AG10803 (cell line): ENCODE measurements at places on chromosomes 11 and 22.

- DNase-seq = no peak
Observed at GRCh38 chr11:95091663-95092180, 2.1 kb downstream of the ENDOD1 start.

GRCh38 chr22:21455334-21456089 lies 11.7 kb upstream of the TMEM191C start:
- no peak for DNase-seq

- DNase-seq = no peak
Observed at GRCh38 chr11:15558513-15559181, 443.9 kb downstream of the INSC start.

DNA sequence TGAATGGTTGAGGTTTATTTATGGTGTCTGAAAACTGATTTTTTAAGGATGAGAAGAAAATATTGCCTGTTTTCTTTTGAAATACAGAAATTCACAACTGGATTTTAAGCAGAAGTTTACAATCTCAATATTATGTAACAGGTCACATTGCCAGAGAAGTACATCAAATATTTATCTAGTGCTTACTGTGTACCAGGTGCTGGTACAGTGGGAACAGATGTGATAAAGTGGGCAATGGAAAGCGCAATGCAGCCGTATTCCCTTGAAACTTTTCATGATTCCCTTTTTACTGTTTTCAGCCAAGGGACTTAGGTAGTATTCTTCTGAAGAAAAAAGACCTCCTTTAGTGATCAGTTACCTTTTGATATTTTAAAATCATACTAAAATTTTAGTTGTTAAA lies 49.6 kb downstream of the TTC17 start:
- DNase-seq = no peak

- peak; percentile 13 for DNase-seq
Observed at GRCh38 chr22:37337204-37337943, 55.1 kb downstream of the CYTH4 start.

- DNase-seq = no peak
Observed at GRCh38 chr11:124380585-124380984, 3.7 kb downstream of the OR8B2 start.

GRCh38 chr11:116731821-116732220 lies 41.0 kb downstream of the BUD13 start:
- DNase-seq = no peak

- DNase-seq = no peak
Observed at GRCh38 chr11:126978165-126978564, 22.4 kb downstream of the KIRREL3 start.

GRCh38 chr22:39598017-39598965 lies 27.7 kb downstream of the CACNA1I start:
- no peak for DNase-seq

DNA sequence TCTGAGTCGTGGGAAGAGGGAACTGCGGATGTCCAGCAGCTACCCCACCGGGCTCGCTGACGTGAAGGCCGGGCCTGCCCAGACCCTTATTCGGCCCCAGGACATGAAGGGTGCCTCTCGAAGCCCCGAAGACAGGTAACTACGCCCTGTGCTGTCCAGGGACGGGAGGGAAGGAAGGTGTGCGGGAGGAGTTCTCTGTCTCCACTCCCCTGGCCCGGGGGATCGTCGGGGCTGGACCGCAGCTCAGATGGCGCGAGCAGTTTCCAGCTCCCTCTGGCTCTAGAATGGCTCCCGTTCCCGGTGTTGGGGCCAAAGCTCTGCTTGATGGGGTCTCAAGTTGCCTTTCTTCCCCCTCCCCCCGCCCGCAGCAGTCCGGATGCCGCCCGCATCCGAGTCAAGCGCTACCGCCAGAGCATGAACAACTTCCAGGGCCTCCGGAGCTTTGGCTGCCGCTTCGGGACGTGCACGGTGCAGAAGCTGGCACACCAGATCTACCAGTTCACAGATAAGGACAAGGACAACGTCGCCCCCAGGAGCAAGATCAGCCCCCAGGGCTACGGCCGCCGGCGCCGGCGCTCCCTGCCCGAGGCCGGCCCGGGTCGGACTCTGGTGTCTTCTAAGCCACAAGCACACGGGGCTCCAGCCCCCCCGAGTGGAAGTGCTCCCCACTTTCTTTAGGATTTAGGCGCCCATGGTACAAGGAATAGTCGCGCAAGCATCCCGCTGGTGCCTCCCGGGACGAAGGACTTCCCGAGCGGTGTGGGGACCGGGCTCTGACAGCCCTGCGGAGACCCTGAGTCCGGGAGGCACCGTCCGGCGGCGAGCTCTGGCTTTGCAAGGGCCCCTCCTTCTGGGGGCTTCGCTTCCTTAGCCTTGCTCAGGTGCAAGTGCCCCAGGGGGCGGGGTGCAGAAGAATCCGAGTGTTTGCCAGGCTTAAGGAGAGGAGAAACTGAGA lies 1.4 kb downstream of the ADM start:
- DNase-seq = peak; percentile 36

DNA sequence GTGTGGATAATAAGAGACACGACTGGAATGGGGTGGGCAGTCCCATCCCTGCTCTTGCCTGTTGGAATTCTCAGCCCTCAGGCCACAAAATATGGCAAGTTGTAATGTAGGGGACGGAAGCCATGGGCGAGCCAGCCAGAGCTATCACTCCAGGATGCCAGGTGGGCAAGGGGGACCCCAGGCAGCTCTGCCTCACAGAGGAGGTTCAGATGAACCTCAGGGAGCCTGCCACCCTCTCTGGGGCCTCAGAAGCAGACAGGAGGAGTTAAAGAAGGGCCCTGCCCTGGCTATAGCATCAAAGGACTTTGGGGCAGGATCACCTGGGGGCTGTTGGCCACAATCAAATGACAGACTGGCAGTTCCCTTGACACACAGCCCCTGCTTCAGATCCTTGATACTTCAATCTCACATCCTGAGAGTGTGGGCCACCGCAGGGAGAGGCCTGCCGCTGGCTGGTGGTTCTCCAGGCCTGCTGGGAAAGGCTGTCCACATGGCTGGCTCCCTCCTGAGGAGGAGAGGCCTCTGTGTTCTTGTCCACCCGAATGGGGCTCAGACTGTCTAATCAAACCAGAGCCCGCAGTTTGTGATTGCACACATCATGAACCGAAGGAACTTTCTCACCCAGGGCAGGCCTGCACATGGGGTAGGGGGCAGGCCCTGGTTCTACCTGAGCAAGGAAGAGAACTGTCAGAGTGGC lies 31.4 kb downstream of the IGLL1 start:
- DNase-seq = no peak

DNA sequence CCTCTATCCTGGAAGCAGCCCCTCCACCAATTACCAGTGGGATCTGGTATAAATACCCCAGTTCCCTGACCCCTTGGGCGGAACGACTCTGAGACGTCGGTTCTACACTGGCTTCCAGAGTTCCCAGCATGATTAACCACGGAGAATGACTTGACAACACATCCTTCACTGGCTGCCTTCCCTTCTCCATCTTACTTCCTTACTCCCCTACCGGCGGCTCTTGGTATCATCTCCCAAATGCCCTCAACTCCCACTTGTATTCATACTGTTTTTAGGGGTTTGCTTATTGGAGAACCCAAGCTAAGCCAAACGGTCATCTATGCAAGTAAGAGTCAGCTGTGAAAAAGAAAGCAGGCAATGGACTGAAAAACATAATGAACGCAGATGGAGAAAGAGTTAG lies 56.1 kb downstream of the APOL3 start:
- DNase-seq = no peak

GRCh38 chr11:1336836-1337646 lies 27.6 kb upstream of the TOLLIP start:
- DNase-seq = no peak

- DNase-seq = no peak
Observed at GRCh38 chr11:57619331-57619730, 21.8 kb downstream of the SERPING1 start.

- no peak for DNase-seq
Observed at GRCh38 chr22:42819412-42820044, 37.5 kb downstream of the ARFGAP3 start.

DNA sequence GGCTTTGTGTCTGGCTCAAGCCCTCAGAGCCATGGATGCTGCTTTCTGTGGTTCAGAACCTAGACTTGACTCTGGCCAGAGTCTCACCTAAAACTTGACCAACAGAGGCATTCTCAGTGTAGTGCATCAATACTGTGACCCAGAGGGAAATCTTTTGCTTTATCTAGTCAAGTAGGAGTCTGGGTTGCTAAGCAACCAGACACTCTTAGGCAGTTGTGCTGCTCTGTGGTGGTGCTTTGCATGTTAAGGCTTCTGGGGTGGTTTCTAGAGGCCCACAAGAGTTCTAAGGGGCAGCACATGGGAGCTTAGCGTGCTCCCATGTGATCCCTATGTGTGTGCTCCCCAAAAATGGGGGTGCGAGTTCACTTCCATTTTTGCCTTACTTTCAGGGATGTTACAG lies 224.6 kb upstream of the PLET1 start:
- DNase-seq = no peak

- no peak for DNase-seq
Observed at GRCh38 chr22:19271856-19272535, 19.5 kb downstream of the CLTCL1 start.
